ENCODE measurements at places on chromosomes 11 and 22.

GRCh38 chr11:112884012-112884767 lies 77.0 kb upstream of the NCAM1 start:
- no peak for DNase-seq

GRCh38 chr22:44305888-44306287 lies 6.9 kb downstream of the SHISAL1 start:
- no peak for DNase-seq

- no peak for DNase-seq
Measured at GRCh38 chr22:22329792-22330191, 85.2 kb downstream of the VPREB1 start.

DNA sequence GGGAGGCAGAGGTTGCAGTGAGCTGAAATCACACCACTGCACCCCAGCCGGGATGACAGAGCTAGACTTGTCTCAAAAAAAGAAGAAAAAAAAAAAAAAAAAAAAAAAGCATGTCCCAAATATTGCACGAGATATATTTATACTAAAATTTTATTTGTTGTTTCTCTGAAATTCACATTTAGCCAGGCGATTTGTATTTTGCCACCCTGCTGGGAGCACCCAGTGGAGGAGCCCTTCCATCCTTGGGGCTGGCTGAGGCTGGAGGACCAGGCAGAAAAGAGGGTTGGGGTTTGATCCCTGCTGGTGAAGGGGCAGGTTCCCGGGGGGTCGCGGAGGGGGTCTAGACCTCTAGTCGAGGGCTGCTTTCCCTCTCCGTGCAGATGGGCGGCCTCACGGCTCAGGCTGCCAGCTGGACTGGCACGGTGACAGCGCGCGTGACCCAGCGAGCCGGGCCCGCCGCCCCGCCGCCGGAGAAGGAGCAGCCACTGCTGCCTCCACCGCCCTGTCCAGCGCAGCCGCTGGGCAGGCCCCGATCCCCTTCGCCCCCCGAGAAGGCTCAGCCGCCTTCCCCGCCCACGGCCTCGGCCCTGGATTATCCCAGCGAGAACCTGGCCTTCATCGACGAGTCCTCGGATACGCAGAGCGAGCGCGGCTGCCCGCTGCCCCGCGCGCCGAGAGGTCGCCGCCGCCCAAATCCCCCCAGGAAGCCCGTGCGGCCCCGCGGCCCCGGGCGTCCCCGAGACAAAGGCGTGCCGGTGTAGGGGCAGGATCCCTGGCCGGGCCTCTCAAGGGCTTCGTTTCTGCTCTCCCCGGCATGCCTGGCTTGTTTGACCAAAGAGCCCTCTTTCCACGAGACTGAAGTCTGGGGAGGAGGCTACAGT lies 952 bp upstream of the CATSPERZ start:
- DNase-seq = no peak

GRCh38 chr11:71500601-71501021 lies 26.5 kb upstream of the KRTAP5-7 start:
- no peak for DNase-seq

- DNase-seq = no peak
Measured at GRCh38 chr22:19626666-19627065, 87.6 kb upstream of the SEPTIN5 start.

DNA sequence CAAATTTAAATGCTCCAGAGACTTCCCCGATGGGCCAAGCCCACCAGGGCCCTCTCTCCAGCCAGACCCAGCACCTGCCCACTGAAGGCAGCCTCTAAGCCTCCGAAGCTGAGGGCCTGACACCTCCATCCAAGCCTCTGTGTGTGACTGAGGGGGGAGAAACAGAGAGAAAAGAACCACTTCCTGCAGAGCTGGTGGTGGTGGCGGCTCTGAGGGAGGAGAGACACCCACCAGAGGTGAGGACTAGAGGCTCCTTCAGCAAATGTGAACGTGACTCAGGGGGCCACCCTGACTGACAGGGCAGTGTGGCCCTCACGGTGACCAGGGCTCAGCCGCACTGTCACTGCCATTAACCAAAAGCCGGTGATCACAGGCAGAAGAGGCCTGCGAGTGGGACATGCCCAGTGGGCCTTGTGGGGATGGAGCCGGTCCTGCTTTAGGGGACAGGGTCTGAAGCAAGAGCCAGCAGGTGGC lies 31.0 kb upstream of the CD5 start:
- DNase-seq = peak; percentile 68

- peak; percentile 38 for DNase-seq
Measured at GRCh38 chr22:32473388-32473952, 1.1 kb upstream of the FBXO7 start.

GRCh38 chr22:38163844-38164550 lies 17.6 kb downstream of the PLA2G6 start:
- DNase-seq = no peak

DNA sequence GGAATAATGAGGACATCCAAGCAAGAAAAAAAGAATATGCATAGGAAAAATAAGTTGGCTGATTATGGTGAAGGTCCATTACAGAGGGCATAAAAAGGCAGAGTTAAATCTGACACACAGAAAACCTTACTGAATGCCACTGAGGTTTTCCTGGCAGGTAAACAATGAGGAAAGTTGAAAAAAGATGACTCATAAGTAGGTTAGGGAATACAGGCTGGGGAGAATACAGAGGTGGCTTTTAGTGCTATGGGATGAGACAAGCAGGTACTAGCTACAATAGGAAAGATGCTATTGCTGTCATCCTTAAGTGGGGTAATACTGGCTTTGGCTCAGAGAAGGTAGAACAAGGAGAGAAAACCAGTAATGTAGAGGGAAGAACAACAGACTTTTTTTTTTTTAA lies 44.7 kb downstream of the CSTF3 start:
- no peak for DNase-seq

DNA sequence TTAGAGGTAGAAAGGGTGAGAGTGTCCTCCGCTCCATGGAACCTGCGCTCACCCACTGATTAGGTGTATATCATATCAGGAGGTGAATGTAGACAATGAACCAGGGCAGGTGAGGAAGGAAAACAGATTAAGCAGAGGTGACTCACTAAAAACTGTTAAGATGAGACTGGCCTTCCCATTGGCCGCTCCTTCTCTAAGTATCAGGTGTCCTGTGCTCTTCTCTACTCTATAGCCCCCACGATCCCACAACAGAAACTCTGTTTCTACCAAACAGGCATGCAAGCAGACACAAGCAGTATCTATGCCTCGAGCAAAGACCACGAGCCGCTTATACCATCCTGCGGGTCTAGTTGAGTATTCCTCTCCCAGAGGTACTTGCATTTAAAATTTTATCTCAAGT lies 103.1 kb downstream of the SNX19 start:
- no peak for DNase-seq

- DNase-seq = no peak
Measured at GRCh38 chr11:11416917-11417316, 63.9 kb upstream of the CSNK2A3 start.
